ENCODE measurements at places on chromosomes 13 and 19.

DNA sequence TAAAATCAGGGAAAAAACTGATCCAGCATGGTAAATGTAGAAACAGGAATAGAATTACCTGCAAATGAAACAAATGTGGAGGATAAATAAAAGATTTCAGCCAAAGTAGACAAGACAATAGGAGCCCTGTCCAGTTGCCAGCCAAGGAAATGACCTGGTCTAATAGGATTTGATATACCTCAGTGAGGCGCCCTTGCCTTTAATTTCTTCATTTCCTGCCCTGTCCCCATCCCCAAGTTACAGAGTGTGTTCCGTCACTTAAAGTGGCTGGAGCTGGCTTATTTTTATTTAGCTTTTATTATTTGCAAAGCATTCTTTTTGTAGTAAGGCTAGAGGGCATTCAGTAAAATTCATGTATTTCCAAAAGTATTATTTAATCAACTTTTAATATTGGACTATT is 1022.0 kb downstream of the EFNB2 start:
- DNase-seq: no peak

- no peak for DNase-seq
These were observed 1.9 kb downstream of the ZNF493 start for GRCh38 chr19:21398851-21399250.

GRCh38 chr19:52237771-52238400 is 31.5 kb upstream of the ZNF766 start:
- no peak for DNase-seq

DNA sequence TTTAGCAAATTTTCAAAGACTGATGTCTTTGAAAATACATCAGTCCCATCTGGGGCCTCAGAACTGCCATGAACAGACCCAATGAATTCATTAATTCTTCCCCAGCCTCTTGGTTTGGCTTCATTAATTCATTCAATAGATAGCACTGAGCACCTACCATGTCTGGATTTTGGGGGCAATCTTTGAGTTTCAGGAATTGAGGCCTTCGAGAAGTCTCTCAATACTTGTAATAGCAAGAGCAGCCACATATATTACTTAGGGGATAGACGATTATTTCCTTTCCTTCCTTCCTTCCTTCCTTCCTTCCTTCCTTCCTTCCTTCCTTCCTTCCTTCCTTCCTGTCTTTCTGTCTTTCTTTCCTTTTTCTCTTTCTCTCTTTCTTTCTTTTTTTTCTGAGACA is 64.8 kb downstream of the ALOX5AP start:
- no peak for DNase-seq

GRCh38 chr13:100175078-100175802 is 86.3 kb downstream of the PCCA start:
- no peak for DNase-seq

DNA sequence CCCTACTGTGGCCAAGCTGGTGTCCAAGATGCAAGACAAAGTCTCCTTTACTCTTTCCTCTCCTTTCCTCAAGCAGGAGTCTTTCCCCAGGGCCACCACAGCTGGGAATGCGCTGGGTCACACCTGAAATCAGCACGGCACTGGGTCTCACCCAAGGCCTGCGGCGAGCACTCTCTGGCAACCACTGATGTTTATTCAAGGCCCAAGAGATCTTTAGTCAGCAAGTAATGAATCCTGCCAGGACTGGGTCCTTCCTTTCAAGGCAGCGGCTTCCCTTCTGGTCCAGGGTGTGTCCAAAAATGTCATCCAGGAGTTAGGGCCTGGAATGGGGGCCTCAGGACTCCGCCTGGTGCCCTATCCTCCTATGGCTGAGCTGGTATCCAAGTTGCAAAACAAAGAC is 24.1 kb downstream of the BLOC1S3 start:
- DNase-seq: no peak

DNA sequence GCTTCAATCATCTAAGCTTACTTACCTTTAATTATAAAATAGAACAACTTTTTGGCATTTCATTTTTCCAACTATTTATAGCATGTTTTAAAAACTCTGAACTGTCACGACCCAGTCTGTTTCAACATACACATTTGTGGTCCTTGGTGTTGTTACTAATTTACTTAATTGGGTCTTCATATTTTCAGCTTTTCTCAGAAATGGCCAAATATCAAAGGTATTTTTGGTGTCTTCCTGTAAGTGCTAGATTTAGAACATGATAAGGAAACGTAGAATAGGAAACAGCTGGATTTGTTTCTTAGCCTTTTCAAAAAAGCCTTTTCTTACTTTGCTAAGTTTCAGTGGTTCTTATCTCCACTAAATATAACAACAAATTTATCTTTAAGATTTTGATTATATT is 11.4 kb downstream of the LPAR6 start:
- no peak for DNase-seq

DNA sequence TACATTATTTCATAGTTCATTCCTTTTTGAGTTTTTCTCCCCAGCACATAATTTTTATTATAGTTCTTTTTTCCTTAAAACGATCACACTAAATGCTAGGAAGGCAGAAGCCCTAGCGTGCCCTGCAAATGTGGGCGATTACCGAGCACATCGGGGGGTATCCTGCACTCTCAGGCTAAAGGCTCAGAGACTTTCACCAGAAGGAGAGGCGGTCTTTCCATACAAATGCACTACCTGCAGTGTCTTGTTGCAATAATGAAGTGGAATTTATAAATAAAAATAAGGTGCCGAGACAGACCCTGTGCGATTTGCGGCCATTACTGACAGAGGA is 29.3 kb upstream of the SPACA7 start:
- no peak for DNase-seq

DNA sequence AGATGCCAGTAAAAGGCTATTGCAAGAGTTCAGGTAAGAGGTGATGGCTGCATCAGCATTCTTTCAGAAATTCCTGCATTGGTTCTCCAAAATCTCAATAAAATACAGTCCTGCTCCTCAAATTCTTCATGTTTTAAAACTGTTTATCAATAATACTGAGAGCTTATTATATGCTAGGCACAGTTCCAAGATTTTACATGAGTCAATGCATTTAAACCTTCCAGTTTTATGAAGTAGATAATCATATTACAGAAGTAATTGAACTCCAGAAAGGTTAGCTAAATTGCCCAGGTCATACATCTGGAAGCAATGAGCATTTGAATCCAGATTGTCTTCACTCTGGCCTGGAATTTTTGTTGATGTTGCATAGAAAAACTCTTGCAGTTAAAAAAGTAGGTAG is 282.9 kb upstream of the SLITRK6 start:
- DNase-seq: no peak

DNA sequence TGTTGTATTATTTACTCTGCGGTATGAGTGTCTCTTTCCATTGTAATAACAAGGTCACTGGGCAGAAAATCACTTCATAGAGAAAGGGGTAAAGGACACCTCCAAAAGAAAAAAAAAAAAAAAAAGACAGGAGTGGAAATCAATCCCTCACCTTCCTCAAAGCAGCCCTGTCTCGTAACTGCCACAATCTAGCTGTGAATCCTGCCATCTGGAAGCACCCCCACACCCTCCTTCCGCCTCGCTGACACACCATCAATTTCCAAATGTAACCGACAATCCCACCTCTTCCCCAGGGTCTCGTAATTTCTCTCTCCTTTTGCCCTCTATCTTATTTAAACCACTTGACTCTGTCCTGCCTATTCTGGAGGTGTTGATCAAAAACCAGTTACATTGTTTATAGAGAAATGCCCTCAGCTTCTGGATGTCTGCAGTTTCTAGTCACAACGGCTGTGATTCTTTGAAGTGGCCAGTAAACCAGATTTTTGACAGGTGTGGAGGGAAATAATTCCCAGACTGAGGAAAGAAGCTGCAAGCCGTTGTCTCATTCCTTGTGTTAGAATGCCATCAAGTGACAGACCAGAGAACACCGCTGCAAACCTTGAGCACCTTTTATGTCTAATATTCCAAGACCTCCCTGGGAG is 9.1 kb upstream of the POP4 start:
- no peak for DNase-seq

Measured in osteoblast (primary cell).